ENCODE measurements at places on chromosomes 6 and 20. TPM values are rescaled to one million over a fixed set of nuclear protein-coding genes. Genes with fewer than 3 reads are reported as not detected.

Gene BTN2A1
- total RNA-seq, result 20.7 TPM

Gene SNTA1
- 13.2 TPM for total RNA-seq

Gene F13A1
- total RNA-seq, result not detected

Gene KCNK16
- not detected for total RNA-seq

Gene HS3ST5
- not detected for total RNA-seq

Gene TRIM26
- 23.7 TPM for total RNA-seq

All from A549 treated with ZK216348 at 1 μM for 4 hours (cell line).